ENCODE measurements at places on chromosomes 7 and 10. TPM values are rescaled to one million over a fixed set of nuclear protein-coding genes. Genes with fewer than 3 reads are reported as not detected.
A peak's percentile ranks its signal among the peaks of the same experiment; 100 is the strongest.

PNLIPRP1 gene
- total RNA-seq, result not detected

GRCh38 chr7:139109983-139110411, 477 bp upstream of the ZC3HAV1 start:
- DNase-seq, result no peak

DNA sequence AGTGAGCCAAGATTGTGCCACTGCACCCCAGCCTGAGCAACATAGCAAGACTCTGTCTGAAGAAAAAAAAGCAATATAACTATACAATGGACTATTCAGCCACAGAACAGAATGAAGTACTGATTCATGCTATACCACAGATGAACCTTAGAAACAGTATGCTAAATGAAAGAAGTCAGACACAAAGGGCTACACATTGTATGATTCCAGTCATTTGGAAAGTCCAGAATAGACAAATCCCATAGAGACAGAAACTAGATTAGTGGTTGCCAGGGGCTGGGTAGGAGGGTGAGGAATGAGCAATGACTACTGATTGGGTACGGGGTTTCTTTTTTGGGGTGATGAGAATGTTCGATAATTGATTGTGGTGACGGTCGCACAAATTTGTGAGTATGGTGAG, 9.6 kb upstream of the CFAP70 start:
- no peak for DNase-seq

GRCh38 chr7:127571741-127572505, 13.5 kb downstream of the GCC1 start:
- DNase-seq, result peak; percentile 25

KNDC1 gene
- 2.6 TPM for total RNA-seq

GRCh38 chr7:140275069-140275965, 98.5 kb upstream of the KDM7A start:
- no peak for DNase-seq

DNA sequence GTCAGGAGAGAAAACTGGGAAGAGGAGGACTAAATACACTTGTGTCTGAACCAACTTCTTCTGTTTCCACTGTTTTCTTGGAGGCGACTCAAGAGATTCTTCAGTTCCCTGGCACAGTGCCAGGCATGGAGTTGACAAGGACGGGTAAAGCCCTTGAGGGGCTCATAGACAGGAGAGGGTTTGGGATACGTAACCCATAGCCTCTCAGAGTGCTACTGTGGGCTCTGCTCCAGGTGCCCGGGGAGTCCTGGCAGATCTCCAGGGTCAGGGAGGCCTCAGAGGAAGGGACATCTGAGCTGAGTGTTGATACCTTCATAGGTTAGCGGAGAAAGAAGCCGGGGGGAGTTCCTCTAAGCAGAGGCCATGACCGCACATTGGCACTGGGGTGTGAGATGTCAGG, 42.0 kb downstream of the GALNT17 start:
- no peak for DNase-seq

- no peak for DNase-seq
These were observed 27.8 kb downstream of the DENND10 start for GRCh38 chr10:119131512-119132240.

GRCh38 chr10:15464381-15464780, 93.3 kb upstream of the FAM171A1 start:
- DNase-seq, result no peak

DNA sequence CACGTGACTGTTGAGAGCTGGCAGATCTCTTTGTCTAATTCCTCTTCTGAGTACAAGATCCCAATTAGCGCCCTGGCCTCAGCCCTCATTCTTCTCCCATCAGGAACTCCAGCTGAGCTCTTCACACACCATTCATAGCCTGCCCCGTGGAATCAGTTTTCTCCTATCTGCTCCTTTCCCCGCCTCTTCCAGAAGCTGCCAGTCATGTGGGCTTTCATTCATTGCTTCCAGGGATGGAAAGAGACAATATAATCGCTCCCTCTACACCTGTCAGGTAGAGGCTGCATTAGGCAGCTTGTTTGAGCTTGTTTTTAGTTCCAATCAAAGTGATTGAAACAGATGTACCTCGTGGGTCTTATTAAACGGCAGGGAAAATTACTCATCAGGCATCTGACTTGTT, 515.8 kb downstream of the TYW1 start:
- no peak for DNase-seq

GRCh38 chr7:90933984-90934383, 330.2 kb upstream of the FZD1 start:
- DNase-seq, result no peak

DNA sequence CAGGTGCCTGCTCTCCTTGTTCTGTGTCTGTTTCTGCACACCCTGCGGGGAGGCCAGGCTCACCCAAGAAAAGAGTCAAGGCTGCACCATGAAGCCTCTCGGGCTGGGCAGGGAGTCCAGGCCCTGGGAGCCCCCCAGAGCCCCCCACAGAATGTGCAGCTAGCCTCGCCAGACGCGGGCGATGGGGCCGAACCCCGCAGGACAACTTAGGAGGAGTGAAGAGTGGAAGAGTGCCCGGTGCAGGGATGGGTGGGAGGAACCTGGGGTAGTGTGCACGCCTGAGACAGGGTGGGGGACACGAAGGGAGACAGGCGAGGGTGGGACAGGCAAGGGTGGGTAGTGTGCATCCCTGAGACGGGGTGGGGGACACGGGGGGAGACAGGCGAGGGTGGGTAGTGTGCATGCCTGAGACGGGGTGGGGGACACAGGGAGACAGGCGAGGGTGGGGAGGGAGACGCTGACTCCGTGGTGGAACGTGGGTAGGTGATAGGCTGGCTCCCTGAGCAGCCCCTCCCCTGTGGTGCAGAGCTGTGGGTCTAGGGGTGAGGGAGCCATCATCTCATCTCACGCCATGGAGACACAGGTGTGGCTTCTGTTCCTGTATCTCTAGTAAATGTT, 615.4 kb downstream of the DNAJB6 start:
- no peak for DNase-seq

GRCh38 chr7:2000153-2000687, 232.5 kb downstream of the MAD1L1 start:
- no peak for DNase-seq

OR9A2 gene
- not detected for total RNA-seq

GRCh38 chr7:104410742-104411141, 82.3 kb downstream of the LHFPL3 start:
- DNase-seq, result no peak

DNA sequence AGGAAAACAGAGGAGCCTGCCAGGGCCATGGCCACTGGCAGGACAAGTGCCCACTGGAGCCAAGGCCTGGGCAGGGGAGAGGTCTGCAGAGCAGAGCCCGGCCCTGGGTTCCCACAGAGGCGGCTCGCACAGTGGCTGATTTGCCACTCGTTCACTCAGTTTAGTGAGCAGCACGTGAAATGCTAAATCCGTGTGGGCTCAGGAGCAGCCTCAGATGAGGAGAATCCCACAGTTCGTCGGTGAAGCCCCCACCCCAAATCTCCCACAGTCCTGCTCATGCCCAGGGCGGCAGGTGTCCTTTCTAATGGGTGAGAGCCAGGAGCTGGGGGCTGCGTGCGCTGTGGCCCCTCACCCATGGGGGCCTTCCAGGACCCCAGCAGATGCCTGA, 107.7 kb upstream of the FAM20C start:
- DNase-seq, result no peak

VAX1 gene
- 0.62 TPM for total RNA-seq

ADAM12 gene
- 126 TPM for total RNA-seq

MCM10 gene
- 1.5 TPM for total RNA-seq

ENTPD7 gene
- 21.6 TPM for total RNA-seq
